ENCODE measurements at places on chromosomes 2 and 18. TPM values are rescaled to one million over a fixed set of nuclear protein-coding genes. Genes with fewer than 3 reads are reported as not detected.

Gene PROKR1
- total RNA-seq: not detected

Gene SP110
- 13.7 TPM for total RNA-seq

- no peak overlapping the region for H3K27ac ChIP-seq
- no peak overlapping the region for H3K4me3 ChIP-seq
- H3K4me1 ChIP-seq: no peaks in the 10 kb centered on the region
Observed at GRCh38 chr2:208820014-208820688, 413.6 kb downstream of the PTH2R start.

- no peak overlapping the region for H3K27ac ChIP-seq
- H3K4me3 ChIP-seq: no peak overlapping the region
- no peaks in the 10 kb centered on the region for H3K4me1 ChIP-seq
- no peak for DNase-seq
Observed at GRCh38 chr2:180819106-180819505, 161.3 kb upstream of the UBE2E3 start.

- DNase-seq: peak; percentile 68
- no peak overlapping the region for H3K27ac ChIP-seq
- no peak overlapping the region for H3K4me3 ChIP-seq
Observed at GRCh38 chr2:113965644-113966043, 75.8 kb downstream of the ACTR3 start.

DNA sequence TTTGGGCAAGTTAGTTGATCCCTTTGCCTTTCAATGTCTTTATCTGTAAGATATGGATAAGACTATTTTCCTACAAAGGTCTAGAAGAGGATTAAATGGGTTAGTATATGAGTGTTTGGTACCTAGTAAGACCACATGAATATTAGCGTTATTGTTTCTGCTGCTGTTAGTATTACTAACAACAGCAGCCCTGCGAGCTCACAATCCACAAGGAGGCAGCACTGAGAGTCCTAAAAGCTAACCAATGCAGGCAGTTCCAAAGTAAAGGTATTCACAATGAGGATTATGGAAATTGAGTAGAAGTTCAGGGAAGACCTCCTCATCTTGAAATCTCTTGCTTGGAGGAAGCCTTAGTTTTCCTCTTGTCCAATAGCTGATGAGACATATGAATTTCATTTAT lies 248.9 kb downstream of the TDRD15 start:
- no peaks in the 10 kb centered on the region for H3K27me3 ChIP-seq
- H3K4me1 ChIP-seq: no peaks in the 10 kb centered on the region
- H3K27ac ChIP-seq: no peak overlapping the region
- DNase-seq: no peak
- H3K4me3 ChIP-seq: no peak overlapping the region

- no peak overlapping the region for H3K4me3 ChIP-seq
- no peak for DNase-seq
- H3K36me3 ChIP-seq: no peaks in the 10 kb centered on the region
- no peaks in the 10 kb centered on the region for H3K4me1 ChIP-seq
- no peak overlapping the region for H3K27ac ChIP-seq
Observed at GRCh38 chr18:48624856-48625255, 86.0 kb downstream of the CTIF start.

DNA sequence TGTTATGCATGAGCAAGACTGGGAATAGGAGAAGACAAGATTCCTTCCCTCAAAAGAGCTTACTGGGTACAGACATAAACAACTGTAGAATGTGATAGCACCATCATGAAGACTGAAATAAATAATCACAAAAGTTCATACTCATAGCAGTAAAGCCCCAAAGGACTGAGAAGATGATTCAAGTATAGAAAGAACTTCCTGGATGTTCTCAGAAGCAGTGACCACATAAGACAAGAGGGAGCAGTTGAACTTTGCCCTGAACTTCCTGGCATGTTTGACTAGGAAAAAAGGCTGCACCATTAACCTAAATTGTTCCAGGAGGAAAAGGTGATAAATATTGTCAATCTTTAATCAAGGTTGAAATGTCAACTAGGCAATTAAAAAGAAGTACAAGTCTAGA lies 57.8 kb upstream of the CCDC141 start:
- no peaks in the 10 kb centered on the region for H3K4me1 ChIP-seq
- no peak overlapping the region for H3K4me3 ChIP-seq
- DNase-seq: no peak
- no peaks in the 10 kb centered on the region for H3K27me3 ChIP-seq
- no peaks in the 10 kb centered on the region for H3K36me3 ChIP-seq

DNA sequence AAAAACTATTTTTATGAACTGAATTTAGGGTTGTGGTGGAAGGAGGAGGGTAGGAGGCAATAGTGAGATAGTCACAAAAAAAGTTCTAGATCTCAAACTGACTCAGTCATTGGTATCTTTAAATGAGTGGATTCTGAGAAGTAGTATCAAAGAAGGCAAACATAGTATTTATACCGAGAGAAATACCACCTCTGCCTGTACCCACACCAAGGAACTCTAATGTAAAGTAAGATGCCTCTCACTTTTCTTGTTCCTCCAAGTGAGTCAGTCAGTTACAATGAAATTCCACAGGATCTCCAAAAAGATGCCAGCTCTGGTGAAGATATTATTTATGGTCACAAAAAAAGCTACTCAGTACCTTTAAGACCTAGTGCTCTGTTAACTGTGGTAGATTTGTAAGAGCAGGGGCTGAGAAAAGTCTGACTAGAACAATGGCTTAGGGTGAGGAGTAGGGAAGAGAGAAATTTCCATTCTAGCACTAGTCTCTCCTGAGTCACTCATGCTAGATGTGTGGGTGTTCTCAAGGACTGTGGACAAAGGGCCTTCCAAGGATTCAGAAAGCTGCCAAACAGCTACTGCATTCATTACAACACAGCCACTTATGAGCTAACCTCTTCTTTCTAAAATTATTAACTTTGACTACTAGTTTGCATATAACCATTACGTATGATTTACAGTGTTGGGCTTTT lies 36.3 kb downstream of the YWHAQ start:
- no peaks in the 10 kb centered on the region for H3K27me3 ChIP-seq
- H3K36me3 ChIP-seq: no peaks in the 10 kb centered on the region
- H3K4me1 ChIP-seq: no peaks in the 10 kb centered on the region
- H3K27ac ChIP-seq: peak overlapping the region; percentile 3

DNA sequence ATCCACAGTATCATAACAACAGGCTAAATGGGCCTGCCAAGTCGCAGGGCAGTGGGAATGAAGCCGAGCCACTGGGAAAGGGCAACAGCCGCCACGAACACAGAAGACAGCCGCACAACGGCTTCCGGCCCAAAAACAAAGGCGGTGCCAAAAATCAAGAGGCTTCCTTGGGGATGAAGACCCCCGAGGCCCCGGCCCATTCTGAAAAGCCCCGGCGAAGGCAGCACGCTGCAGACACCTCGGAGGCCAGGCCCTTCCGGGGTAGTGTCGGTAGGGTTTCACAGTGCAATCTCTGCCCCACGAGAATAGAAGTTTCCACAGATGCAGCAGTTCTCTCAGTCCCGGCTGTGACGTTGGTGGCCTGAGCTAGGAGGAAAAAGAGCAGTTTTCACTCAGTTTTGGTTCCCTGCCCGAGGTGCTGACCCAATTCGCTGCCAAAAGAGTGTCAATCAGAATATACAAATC lies 32.2 kb downstream of the KCTD18 start:
- H3K4me1 ChIP-seq: no peaks in the 10 kb centered on the region
- no peak for DNase-seq
- no peaks in the 10 kb centered on the region for H3K36me3 ChIP-seq
- peak overlapping the region; percentile 31 for H3K27ac ChIP-seq
- H3K27me3 ChIP-seq: no peaks in the 10 kb centered on the region
- H3K4me3 ChIP-seq: no peak overlapping the region

DNA sequence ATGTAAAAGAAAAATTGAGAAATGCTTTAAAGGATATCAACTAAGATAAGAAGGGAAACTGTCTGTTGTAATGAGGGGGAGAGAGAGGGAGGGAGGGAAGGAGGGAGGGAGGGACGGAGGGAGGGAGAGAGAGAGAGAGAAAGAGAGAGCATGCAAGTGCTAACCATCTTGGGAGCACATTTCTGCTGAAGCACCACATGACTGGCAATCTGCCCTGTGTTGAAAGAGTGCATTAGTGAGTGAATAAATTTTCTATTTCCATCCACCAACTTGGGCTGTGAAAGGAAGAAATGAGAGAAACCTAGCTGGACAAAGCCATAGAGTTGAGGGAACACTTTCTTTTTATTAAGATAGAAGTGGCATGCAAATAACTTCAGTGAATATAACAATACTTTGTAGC lies 110.7 kb downstream of the TMX3 start:
- no peaks in the 10 kb centered on the region for H3K4me1 ChIP-seq
- H3K36me3 ChIP-seq: no peaks in the 10 kb centered on the region
- no peak overlapping the region for H3K4me3 ChIP-seq
- DNase-seq: no peak

- H3K4me3 ChIP-seq: no peak overlapping the region
- no peaks in the 10 kb centered on the region for H3K36me3 ChIP-seq
- no peaks in the 10 kb centered on the region for H3K4me1 ChIP-seq
- H3K27ac ChIP-seq: no peak overlapping the region
- H3K27me3 ChIP-seq: no peaks in the 10 kb centered on the region
Observed at GRCh38 chr2:156748221-156748620, 312.0 kb downstream of the GPD2 start.

DNA sequence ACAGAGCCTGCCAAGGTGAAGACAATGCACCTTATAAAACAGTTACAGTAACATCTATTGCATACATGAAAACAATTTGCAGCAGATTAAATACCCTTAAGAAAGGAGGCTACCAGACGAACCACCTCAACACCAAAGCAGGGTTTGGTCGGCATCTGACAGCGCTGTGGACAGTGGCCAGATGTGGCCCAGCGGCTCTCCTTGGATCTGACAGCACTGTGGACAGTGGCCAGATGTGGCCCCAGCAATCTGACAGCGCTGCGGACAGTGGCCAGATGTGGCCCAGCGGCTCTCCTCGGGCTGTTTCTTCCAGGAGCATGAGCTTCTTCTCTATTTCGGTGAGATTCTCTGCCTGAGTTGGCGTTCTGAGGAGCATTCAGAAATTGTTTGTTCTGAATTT lies 211.6 kb downstream of the ANKRD30B start:
- no peak overlapping the region for H3K27ac ChIP-seq
- no peaks in the 10 kb centered on the region for H3K27me3 ChIP-seq
- no peaks in the 10 kb centered on the region for H3K36me3 ChIP-seq

GRCh38 chr18:76445275-76445674 lies 49.8 kb downstream of the ZNF516 start:
- H3K27ac ChIP-seq: peak overlapping the region; percentile 2
- H3K27me3 ChIP-seq: no peaks in the 10 kb centered on the region
- H3K4me3 ChIP-seq: no peak overlapping the region
- H3K36me3 ChIP-seq: peaks cover 22% of the 10 kb centered on the region
- peaks cover 40% of the 10 kb centered on the region for H3K4me1 ChIP-seq

DNA sequence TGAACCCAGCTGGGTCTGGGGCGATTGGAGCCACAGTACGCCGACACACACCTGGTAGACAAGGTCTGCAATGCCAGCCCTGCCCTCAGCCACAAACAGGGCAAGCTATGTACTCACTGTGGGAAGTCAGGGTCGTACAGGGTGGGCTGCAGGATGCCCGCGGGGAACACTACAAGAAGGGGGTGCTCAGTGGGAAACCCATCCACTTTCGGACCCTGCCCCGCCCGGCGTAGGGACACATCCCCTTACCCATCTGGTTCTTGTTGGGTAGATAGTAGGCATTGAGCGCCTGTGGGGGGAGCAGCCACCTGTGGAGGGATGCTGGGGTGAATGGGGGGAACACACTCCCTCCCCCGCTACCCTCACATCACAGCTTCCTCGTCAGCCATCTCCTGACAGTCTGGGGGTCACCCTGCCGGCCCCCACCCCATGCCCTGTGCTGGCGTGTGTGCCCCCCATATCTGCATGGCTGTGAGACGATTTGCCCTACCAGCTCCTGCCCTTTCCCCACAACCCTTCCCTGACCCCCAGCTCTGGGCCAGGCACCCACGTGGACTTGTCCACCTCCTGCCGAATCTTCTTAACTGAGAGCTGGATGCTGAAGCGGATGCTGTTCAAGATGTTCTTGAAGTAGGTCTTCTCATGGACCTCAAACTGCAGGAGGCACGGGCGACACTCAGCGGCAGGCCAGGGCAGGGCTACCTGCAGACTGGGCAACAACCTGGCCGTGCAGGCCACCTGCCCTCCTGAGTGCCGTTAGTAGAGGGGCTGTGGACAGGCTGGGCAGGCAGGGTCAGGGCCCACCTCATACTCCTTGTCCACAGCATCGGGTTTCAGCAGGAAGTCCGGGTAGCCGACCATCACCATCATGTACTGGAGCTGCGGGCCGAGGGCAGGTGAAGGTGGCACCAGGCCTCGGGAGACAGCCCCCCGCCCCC lies 5.1 kb downstream of the ECEL1 start:
- H3K27me3 ChIP-seq: no peaks in the 10 kb centered on the region
- no peaks in the 10 kb centered on the region for H3K36me3 ChIP-seq
- DNase-seq: no peak
- no peak overlapping the region for H3K4me3 ChIP-seq
- no peaks in the 10 kb centered on the region for H3K4me1 ChIP-seq
- no peak overlapping the region for H3K27ac ChIP-seq

DNA sequence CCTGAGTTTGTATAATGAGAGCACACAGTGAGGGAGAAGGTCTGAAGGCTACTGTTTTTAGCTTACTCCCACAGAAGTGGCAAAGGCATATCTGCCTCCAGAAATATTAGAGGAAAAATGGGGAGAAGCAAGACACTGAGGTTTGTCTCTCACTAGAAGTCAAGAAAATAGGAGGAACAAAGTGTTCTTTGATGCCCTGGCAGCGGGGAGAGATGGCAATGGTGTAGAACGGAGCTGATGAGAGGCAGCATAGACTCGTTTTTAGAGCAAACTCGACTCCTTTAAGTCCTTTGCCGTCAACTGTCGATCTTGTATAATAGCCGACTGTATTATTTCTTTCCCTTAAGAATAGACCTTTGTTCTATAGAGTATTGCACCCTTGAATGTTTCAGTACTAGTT lies 73.8 kb downstream of the ANKRD44 start:
- no peaks in the 10 kb centered on the region for H3K27me3 ChIP-seq
- H3K4me1 ChIP-seq: peaks cover 21% of the 10 kb centered on the region
- H3K36me3 ChIP-seq: no peaks in the 10 kb centered on the region
- no peak overlapping the region for H3K27ac ChIP-seq
- DNase-seq: no peak

DNA sequence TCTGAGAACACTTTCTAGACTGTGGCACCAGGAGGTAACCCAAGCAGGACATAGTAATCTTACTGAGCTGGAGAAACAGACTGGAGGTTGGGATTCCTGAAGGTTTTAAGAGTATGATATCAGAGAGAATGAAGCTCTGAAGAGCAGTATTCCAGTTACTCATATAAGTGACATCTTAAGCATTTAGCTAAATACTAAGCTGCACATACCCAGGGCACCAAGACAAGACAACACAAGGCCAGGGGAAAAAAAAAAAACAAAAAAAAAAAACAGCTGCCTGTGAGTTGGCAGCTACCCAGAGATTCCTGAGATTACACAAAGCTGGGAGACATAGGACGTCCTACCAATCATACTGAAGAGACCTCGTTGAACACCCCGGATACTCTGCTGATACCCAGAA lies 175.8 kb downstream of the SRBD1 start:
- no peak for DNase-seq
- no peak overlapping the region for H3K27ac ChIP-seq
- H3K36me3 ChIP-seq: no peaks in the 10 kb centered on the region
- no peaks in the 10 kb centered on the region for H3K4me1 ChIP-seq

Measured in Peyer's patch (tissue), 4 donors.